ENCODE measurements at places on chromosomes 12 and 14.

GRCh38 chr12:96526110-96526509 lies 36.7 kb downstream of the CFAP54 start:
- DNase-seq: no peak

DNA sequence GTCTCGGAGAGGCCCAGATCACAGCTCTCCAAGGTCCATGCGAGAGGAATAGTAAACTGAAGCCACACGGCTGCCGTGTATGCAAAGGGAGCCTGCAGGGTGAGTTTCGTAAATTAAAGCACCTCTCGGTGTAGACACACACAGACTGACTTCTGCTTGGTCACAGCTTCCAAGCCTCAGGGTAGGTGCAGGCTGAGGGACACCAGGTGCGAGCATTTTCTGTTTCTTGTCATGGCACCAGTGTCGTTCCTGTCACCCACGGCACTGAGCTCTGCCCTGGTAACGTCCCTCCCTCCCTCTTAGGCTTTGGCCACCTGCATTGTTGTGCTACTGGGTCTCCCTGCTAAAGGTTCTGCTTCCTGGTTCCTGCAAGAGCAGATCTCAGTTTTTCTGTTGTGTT lies 76.2 kb upstream of the DYNC1H1 start:
- no peak for DNase-seq

- no peak for DNase-seq
These were observed 11.1 kb downstream of the BCL11B start for GRCh38 chr14:99260587-99261551.

DNA sequence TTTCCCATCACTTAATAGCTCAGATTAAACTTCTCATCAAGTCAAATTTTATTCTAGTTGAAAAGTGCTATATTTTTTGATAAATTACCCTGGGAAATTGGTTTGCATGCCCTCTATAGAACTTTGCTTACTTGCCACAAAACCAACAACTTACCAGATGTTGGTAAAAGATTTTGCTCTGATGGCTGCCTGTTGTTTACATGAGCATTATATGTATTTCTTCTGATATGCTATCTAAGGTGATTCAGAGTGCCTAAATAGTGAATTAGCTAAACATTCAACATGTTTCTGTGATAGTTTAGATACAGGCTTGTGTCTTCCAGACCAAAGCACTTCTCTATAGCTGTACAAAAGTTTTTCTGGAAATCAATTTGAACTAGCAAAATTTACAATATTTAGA lies 51.0 kb downstream of the PPM1A start:
- no peak for DNase-seq

DNA sequence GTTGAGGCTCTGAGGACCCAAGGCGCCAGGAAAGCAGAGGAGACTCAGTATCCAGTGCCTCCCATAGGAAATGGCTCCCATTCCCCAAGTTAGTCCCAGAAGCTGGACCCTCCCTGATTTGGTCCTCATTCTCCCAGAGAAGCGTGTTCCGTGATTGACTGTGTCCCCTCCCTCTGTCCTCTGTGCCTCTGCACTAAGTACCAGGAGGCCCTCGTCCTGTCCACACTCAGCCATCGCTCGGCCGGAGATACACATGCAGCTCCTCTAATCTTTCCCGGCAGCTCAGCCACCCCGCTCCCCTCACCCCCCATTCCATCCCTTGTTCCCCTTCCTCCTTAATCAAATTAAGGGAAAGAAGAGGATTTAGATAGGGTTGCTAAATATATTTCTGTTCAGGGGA lies 28.3 kb upstream of the ATP2A2 start:
- no peak for DNase-seq

GRCh38 chr14:61516964-61517653 lies 178.2 kb upstream of the HIF1A start:
- no peak for DNase-seq

DNA sequence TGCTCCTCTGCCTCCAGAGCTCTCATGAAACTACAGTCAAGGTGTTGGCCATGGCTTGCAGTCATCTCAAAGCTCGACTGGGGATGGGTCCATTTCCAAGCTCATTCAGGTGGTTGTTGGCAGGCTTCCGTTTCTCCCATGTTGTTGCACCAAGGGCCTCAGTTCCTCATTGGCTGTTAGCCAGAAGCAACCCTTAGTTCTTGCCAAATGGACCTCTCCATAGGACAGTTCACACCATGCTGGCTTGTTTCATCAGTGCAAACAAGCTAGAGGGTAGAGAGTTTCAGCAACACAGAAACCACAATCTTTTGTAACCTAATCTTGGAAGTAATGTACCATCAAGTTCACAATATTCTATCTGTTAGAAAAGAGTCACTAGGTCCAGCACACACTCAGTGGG lies 22.7 kb upstream of the PPM1A start:
- DNase-seq: no peak

GRCh38 chr12:16587110-16587453 lies 18.9 kb downstream of the LMO3 start:
- DNase-seq: no peak

DNA sequence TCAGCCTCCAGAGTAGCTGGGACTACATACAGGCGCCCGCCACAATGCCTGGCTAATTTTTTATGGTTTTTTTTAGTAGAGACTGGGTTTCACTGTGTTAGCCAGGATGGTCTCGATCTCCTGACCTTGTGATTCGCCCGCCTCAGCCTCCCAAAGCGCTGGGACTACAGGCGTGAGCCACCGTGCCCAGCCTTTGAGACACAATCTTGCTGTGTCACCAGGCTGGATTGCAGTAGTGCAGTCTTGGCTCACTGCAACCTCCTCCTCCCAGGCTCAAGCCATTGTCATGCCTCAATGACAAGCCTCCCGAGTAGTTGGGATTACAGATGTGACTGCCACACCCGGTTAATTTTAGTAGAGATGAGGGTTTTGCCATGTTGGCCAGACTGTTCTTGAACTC lies 21.3 kb upstream of the STRN3 start:
- DNase-seq: no peak

- DNase-seq: no peak
These were observed 117.9 kb upstream of the MED13L start for GRCh38 chr12:116395396-116395795.

GRCh38 chr14:93081876-93082570 lies 33.7 kb downstream of the ITPK1 start:
- peak; percentile 20 for DNase-seq

DNA sequence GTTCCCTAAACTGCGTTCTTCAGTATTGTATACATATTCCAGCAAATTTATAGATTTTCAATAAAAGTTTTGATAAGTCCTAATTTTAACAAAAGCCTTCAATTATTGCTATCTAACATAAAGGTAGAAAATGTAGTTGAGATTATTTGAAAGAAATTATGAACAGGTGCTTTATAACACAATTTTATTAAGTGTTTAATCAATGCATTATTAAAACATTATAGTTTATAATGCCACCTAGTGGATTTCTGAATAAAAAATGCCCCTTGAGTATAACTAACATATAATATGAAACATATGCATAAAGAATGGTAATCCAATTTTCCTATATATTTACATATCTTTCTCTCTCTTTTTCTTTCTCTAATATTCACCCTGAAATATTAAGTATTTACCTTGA lies 515.3 kb downstream of the SLC6A15 start:
- no peak for DNase-seq

- no peak for DNase-seq
These were observed 2.5 kb downstream of the LGALS3 start for GRCh38 chr14:55131370-55132137.

DNA sequence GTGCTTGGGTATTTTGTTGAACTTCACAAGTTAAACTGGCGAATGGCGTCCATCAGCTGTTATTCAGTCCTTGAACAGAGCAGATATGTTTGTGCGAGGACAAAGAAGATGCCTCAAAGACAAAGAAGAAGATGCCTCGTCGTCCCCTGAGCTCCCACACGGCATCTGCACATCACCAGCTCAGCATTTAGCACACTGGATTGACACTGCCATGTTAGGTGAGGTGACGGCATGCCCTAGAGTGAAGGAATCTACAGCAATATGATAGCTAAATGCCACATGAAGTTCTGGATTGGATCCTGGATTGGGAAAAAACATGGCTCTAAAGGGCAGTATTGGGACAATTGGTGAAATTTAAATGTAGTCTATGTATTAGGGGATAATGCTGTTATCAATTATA lies 15.4 kb downstream of the SAMD4A start:
- DNase-seq: no peak

DNA sequence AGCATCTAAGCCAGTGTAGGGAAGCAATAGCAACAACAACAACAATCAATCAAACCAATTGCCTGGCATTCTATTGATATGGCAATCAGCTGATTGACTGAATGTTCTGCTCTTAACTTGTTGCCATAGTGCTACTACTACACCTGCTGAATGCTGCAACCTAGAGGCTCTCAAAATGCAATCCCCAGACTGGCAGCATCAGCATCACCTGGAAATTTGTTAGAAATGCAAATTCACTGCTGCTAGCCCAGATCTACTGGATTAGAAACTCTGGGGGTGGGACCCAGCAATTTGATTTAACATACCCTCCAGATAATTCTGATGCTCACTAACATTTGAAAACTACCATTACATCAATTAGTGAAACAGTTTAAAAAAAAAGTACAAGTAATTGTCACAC lies 363.6 kb downstream of the SNAPC1 start:
- DNase-seq: no peak
